Small intestine (tissue), 16 donors: ENCODE measurements at places on chromosomes 3 and 15. TPM values are rescaled to one million over a fixed set of nuclear protein-coding genes. Genes with fewer than 3 reads are reported as not detected.

ZNF774 gene
- polyA plus RNA-seq, result 2.1 TPM

HRH1 gene
- 3.8 TPM for polyA plus RNA-seq

ADAMTS9 gene
- polyA plus RNA-seq, result 1.8 TPM

OR5K2 gene
- polyA plus RNA-seq, result not detected

KLF13 gene
- 51.9 TPM for polyA plus RNA-seq

CNTN6 gene
- polyA plus RNA-seq, result not detected

SLC9A9 gene
- polyA plus RNA-seq, result not detected

CPNE9 gene
- not detected for polyA plus RNA-seq

CELSR3 gene
- polyA plus RNA-seq, result 0.27 TPM

TMC3 gene
- polyA plus RNA-seq, result not detected

ZKSCAN7 gene
- 8.1 TPM for polyA plus RNA-seq

CD96 gene
- 1.3 TPM for polyA plus RNA-seq

GRIP2 gene
- 0.34 TPM for polyA plus RNA-seq

GPR15 gene
- not detected for polyA plus RNA-seq

DISP2 gene
- 3.4 TPM for polyA plus RNA-seq

CPN2 gene
- not detected for polyA plus RNA-seq

BCHE gene
- polyA plus RNA-seq, result not detected

BNC1 gene
- 0.10 TPM for polyA plus RNA-seq

EPHB3 gene
- polyA plus RNA-seq, result 0.27 TPM

SLC27A2 gene
- 6.9 TPM for polyA plus RNA-seq

ACAP2 gene
- polyA plus RNA-seq, result 9.2 TPM

BTLA gene
- 0.55 TPM for polyA plus RNA-seq

SEMA3F gene
- 5.0 TPM for polyA plus RNA-seq

TRPC1 gene
- polyA plus RNA-seq, result 1.7 TPM

RASGRP1 gene
- 0.45 TPM for polyA plus RNA-seq

KIF7 gene
- polyA plus RNA-seq, result 2.1 TPM

GNAT1 gene
- polyA plus RNA-seq, result not detected

GHSR gene
- polyA plus RNA-seq, result not detected

RETNLB gene
- not detected for polyA plus RNA-seq

COL6A5 gene
- polyA plus RNA-seq, result 2.5 TPM

SLC41A3 gene
- 33.5 TPM for polyA plus RNA-seq

CACNA1D gene
- 133 TPM for polyA plus RNA-seq

CHST2 gene
- polyA plus RNA-seq, result 3.4 TPM

HDAC11 gene
- 18.1 TPM for polyA plus RNA-seq

TTC23 gene
- polyA plus RNA-seq, result 8.3 TPM
